ENCODE measurements at places on chromosomes 1 and 21.

- no peak for DNase-seq
Measured at GRCh38 chr1:54409156-54410142, 3.3 kb upstream of the SSBP3 start.

- no peak for DNase-seq
Measured at GRCh38 chr1:84410328-84411095, 12.2 kb downstream of the DNASE2B start.

DNA sequence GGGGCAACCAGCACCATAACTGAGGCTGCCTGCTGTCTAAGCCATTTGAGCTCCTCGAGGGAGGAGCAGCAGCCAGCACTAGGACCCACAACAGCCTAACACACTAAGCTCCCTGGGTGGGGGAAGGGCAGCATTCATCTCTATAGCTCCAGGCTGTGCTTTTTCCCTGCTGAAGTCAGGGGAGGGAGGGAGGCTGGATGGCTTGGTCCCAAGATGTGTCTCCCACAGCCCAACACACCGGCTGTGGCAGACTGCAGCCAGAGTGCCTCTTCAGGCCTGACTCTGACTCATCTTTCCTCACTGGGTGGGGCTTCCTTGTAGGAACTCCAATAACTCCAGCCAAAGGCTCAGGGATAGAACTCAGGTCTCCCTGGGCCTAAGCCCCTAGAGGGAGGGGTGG is 296.3 kb downstream of the PRDM2 start:
- no peak for DNase-seq

- DNase-seq = no peak
Measured at GRCh38 chr1:213251972-213252371, 200.9 kb downstream of the RPS6KC1 start.

DNA sequence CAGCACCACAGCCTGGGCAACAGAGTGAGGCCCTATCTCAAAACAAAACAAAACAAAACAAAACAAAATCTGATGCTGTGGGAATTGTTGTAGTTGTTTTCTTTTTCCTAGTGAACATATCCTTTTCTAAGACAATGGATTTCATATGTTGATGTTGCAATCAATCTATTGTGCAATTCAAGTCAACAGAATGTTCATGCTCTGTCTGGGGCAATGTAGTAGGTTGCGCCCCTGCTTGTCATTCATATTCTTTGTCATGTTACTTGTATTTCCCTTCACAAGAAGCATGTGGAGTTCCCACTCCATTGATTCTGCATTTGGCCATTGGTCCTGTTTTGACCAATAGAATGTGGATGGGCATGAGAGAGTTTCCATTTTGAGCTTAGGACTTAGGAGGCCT is 223.9 kb downstream of the DUSP10 start:
- DNase-seq = no peak

DNA sequence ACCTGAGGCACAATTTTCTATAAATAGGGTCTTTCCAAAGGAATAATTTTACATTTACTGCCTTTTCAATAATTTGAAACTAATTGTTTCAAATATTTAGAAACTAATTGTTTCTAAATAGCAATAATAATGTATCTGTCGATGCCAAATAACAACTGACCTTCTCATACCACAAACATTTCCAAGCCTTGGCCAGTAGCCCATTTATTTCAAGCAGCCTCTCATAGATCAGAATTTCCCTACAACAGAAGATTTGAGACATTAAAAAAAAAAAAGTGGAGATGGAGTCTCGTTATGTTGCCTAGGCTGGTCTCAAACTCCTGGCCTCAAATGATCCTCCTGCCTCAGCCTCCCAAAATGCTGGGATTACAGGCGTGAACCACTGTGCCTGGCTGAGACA is 2.1 kb upstream of the GFI1 start:
- no peak for DNase-seq

DNA sequence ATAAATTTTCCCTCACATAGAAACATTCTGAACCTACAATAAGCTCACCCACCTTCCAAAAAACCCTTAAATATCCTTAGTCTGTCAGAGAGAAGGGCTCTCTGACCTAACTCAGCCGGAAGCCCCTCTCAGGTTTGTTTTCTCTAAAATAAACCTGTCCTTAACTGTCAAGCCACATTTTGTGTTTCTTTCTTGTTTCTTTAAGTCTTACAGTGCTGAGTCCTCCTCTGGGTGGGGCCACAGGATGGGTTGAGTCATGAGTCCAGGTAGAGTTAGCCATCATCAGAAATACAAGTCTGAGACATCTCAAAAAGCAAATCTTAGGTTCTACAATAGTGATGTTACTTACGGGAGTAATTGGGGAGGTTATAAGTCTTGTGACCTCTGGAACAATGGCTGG is 26.4 kb upstream of the SLC2A5 start:
- DNase-seq = no peak

DNA sequence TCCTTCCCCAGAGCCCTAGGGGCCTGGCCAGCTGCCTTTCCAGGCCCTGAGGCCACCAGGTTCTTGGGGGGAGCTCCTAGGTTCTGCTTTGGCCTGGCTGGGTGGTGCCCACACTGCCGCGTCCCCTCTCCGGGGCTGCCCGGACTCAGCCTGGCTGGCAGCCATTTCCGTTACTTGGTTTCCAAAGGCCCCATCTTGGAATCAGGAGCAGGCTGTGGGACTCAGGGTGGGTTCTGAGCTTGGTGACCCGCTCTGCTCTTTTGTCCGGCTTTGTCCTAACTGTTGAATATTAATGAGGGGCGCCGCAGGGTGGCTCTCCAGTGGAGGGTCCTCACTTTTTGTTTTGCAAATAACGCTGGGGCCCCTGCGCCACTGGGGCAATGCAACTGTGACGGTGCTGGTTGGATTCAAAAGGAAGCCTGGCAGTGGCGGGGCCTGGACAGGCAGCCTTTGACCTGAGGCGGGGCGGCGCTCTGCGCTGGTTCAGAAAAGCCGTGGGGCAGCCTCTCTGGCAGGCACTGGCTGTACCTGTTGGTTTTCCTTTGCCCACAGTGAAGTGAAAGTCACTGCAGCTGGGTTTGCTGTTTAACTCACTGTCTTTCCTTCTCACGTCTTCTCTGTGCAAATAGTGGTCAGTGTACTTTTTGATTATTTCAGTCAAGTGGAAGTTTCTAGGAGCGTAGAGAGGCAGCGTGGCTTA is 20.2 kb downstream of the SKI start:
- DNase-seq = no peak

DNA sequence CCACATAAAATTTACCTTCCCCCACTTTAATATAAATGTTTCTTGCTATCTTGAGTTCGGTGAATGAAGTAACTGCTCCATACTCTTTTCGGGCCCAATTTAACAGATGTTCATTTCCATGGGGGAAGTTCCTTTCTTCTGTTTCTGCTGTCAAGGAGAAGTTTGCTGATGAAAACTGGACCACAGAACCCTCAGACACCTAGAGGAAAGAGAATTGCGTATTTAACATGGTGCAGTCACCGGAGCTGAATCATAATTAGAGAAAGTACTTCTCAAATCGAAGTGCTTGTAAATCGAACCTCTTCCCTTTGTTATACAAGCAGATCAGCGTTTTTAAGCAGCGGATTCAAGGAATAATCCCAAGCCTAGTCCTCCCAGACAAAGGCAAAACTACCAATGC is 151.2 kb downstream of the TGFBR3 start:
- no peak for DNase-seq

- peak; percentile 26 for DNase-seq
Measured at GRCh38 chr1:193104502-193104906, 710 bp downstream of the GLRX2 start.

Data from NCI-H1105 (cell line).